ENCODE measurements at places on chromosomes 5 and 9.

- DNase-seq: no peak
Observed at GRCh38 chr5:134877159-134877558, 3.0 kb downstream of the TXNDC15 start.

DNA sequence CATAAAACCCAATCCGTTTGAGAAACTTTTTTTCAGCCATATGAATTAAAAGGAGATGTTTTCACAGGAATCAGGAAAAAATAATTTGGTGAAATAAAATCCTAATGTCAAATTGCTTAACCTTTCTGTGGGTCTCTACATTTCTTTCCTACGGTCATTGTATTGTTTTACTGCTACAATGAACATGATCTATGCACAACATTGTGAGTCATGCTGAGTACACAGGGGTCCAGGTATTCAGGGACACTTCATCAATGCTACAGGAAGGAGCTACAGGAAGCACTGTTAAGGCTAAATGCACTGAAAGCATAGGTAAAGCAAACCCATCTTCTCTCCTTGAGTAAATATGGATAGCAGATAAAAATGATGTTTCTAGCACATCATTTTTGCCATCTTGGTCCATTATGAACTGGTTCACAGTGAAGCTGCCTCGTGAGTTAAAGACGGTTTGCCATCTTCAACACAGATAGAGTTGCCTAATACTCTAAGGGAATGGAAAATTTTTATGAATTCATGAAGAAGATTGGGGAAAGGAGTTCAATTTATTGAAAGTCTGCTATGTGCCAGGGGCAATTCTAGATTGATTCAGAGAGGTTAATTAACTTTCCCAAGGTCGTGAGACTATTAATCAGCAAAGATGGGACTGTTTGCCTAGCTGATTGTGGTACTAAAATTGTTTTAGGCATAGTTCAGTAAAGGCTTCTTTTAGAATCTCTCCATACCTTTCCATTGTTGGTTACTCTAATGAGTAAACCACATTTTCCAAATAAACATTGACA is 85.5 kb downstream of the DIRAS2 start:
- DNase-seq: no peak

- DNase-seq: no peak
Observed at GRCh38 chr5:168348084-168348414, 56.6 kb downstream of the WWC1 start.

GRCh38 chr5:67730917-67731474 is 484.6 kb upstream of the PIK3R1 start:
- DNase-seq: no peak

DNA sequence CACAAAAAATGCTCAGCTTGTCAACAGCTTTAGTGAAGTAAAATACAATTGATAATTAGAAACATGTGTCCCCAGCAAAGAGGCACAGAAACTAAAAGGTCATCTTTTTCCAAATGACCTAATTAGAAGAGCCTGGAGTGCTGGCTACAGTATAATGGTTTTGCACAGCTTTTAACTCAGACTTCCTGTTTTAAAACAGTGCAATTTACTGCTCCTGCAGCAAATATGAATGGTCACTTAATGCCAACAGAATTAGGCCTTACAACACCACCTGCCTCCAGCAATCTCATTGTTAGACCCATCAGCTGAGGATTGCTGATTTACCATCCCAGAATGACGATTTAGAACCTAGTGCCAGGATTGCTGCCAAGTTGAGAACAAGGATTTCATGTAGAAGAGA is 239.3 kb downstream of the CETN3 start:
- DNase-seq: no peak

DNA sequence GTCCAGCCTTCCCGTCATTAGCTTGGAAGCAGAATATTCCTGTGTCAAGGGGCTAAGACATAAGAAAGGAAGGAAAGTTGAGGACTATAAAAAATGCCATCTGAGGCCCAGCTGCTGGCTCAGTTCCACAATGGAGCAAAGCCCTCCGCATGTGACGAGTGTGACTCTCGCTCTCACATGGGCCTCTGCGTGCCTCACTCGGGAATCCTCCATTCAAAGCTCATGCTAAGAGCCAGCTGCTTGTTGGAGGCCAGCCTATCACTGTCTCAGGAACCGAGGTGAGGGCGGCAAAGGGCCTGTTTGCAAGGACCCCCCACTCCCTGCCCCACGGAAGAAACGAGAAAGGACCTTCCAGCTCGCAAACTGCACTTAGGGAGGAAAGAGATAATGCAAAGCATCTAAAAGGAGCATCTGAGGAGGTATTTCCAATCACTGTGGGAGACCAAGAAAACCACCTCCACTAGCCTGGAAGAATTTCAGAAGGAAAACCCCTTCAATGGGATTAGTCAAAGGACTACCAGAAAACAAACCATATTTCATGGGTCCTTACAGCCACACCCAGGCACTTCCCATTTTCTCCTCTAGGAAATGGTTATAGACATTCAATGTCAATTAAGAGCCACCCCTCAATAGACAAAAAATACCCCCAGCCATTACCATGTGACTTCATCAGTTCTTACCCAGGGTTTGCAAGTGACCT is 95.3 kb downstream of the PRRT1B start:
- no peak for DNase-seq

- DNase-seq: no peak
Observed at GRCh38 chr5:74544811-74545210, 95.7 kb downstream of the ENC1 start.

DNA sequence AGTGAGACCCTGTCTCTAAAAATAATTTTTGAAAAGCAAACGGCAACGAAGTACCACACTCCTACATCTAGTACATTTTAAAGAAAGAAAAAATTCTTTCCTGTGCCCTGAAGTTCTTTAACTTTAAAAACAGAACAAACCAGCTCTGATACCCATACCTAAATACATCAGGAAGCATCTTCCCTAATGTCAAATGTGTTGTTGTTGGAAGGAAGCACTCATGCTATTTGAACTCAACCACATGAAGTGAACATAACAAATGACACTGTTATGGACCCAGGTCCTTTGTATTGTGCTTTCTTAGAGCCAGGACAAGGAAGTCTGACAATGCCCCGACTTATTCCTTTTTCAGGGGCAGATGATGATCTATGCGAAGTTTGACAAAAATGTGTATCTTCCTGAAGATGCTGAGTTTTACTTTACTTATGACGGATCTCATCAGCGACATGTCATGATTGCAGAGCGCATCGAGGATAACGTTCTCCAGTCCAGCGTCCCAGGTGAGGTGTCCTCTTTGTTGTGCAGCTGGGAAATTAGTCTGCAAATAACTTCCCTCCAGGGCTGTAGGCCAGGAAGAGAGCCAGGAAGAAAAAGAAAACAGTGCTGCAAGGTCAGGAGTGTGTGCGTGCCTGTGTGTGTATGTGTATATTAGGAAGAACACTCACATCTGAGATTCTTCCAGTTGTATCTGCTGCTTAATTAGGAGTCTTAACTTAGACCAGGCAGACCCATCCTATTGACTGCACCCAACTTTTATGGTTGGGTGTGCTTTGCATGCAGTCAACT is 123.7 kb downstream of the ARHGEF28 start:
- no peak for DNase-seq

- no peak for DNase-seq
Observed at GRCh38 chr9:116868201-116868600, 181.1 kb downstream of the TRIM32 start.

DNA sequence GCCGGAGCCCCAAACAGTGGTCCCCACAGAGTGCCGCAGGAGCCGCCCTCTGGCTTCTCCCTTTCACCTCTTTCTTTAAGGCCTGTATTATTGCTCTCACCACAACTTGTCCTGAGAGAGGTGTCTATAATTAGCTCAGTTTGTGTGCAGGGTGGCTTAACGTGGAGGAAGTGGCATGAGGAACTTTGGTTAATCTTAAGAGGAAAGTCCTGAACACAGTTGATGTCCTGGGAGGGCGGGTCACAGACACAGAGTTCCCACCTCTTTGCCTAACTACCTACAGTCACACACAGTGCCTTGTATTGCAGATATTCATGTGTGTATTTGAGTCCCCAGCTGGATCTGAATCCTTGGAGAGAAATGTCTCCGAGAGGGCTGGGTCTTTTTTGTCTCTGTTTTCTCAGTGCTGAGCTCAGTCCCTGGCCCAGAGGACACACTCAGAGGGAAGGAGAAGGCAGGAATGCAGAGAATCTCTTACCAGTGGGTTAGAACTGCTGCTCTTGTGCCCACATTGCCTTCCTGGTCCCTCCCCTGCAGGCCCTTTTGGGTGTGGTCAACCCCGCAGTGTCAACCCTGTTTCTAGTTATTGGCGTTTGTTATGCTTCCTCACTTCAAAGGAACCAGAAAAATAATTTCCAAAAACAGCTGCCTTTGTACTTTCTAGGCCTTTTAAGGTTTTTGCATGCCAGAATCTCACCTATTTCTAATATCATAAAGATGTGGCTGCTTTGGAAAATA is 392.5 kb downstream of the KDM4C start:
- no peak for DNase-seq

- DNase-seq: no peak
Observed at GRCh38 chr5:74482990-74483389, 157.5 kb downstream of the ENC1 start.

GRCh38 chr9:120944434-120944843 is 17.8 kb upstream of the TRAF1 start:
- DNase-seq: no peak

DNA sequence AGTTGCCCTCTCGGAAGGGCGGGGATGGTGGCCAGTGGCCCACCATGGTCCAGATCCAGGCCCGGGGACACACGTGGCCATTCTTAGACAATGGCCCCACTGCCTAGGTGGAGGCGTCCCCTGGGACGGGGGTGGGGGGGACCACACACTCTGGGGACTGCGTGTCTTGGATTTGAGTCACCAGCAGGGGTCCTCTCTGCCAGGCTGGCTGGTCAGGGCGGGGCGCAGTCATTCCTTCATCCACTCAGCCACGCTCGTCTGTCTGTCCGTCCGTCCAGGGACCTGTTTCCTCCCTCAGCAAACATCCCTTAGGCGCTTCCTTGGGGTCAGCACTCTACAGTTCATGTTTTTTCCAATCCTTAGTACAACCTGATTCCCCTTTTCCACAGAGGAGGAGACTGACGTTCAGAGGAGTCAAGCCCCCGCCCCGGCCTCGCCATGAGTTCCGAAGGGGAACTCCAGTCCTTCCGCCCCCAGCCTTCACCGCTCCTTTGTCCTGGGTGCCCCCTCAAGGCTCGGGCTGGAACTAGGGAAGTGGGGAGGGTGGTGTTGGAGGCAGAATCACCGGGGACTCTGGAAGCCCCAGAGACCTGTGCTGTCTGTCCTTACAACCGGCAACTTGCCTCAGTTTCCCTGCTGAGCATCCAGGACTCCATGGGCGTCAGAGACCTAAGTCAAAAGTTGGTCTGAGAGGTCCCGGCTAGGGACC is 276.6 kb upstream of the MVB12B start:
- DNase-seq: no peak

DNA sequence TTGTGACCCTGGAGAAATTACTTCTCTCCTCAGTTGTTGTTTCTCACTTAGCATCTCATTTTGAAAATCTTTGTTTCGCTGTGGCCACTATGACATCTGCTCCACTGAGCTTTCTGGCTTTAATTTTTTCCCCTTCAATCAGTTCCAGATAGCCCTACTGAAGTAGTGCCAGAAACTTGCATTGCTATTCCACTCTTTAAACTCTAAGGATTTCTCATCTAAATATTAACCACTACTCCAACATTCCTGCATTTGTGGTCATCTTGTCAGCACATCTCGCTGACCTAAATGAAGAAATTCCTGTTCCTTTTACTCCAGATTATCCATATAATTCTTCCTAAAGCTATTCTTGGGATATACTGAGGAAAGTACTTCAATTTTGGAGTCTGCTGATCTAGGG is 15.3 kb upstream of the NOL6 start:
- no peak for DNase-seq

DNA sequence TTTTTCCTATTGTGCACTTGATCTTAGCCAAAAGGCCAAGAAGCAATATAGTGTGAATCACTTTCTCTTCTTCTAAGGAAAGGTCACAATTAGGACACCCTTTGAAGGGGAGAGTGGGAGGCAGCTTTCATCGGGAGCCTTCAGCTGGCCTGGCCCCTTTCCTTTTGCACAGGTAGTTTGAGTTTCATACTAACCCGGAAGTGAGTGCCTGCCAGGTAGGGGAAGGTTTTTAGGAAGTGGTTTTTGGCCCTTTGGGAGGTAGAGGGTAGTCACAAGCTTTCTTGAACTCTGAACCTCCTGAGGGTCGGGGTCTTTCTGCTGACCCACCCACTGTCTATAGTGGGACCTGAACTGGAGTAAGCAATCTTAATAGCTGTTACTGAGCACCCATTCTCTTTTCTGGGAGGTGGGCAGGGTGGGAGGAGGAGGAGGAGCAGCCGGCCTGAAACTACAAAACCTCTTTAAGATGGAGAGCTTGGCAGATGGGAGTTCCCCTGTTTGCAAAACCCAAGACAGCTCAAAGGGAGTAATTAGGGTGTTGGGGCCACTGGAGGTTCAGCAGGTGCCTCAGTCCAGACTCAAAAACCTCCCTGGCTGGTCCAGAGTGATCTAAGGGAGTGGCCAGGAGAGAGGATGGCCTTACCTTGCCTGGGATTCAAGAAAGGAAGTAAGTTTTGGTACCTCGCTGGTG is 6.0 kb downstream of the LARP1 start:
- DNase-seq: no peak

- no peak for DNase-seq
Observed at GRCh38 chr9:80437825-80438224, 866.1 kb downstream of the TLE4 start.

- DNase-seq: no peak
Observed at GRCh38 chr9:108972626-108973209, 38.5 kb downstream of the ABITRAM start.

DNA sequence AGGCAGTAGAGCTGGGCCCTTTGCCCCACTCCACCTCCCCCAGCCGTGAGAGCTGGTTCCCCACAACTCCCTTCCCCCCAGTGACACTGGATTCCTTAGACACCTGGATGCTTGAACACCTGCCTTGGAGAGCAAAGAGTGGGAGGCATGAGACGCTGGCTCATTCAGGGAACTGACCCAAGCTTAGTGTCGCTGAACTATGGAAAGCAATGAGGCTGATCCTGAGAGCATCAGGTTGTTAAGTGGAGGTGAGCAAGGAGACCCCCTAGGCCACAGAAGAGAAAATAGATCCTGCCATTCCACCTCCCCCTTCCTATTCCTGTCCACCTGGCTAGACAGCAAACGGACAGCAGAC is 2.0 kb downstream of the CCL19 start:
- DNase-seq: no peak

GRCh38 chr5:59126016-59126707 is 543.3 kb downstream of the RAB3C start:
- DNase-seq: no peak

DNA sequence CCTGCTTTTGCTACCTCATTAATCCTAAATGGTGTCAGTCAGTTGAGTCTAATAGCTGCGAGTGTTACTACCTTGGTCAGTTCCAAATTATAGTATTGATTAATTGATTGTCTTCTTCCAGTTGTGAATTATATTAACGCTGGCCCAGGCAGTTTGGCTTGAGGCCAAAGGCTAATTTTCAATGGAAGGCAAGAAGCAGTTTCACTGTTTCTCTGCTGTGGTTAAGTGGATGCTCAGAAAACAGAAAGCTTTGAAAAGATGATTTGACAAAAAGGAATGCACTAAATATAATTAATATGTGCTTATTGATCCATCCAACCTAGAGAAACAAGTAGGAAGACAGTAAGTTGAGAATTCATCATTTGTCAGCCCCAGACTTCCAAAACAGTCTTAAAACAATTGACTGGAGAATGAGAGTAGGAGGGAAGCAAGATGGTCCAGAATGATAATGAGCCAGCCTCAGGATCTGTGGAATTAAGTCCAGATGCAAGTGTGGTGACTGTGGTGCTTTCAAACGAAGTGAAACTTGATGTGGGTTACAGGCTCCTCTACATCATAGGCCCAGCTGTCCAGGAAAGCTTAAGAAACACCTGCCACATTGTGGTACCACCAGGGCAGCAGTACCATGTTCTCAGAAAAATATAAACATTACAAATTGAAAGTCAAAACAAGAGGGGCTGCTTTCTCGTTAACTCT is 1371.0 kb upstream of the DMAC1 start:
- DNase-seq: no peak

Data from islet precursor cell (in vitro differentiated cells).